ENCODE measurements at places on chromosomes 2 and 18.

DNA sequence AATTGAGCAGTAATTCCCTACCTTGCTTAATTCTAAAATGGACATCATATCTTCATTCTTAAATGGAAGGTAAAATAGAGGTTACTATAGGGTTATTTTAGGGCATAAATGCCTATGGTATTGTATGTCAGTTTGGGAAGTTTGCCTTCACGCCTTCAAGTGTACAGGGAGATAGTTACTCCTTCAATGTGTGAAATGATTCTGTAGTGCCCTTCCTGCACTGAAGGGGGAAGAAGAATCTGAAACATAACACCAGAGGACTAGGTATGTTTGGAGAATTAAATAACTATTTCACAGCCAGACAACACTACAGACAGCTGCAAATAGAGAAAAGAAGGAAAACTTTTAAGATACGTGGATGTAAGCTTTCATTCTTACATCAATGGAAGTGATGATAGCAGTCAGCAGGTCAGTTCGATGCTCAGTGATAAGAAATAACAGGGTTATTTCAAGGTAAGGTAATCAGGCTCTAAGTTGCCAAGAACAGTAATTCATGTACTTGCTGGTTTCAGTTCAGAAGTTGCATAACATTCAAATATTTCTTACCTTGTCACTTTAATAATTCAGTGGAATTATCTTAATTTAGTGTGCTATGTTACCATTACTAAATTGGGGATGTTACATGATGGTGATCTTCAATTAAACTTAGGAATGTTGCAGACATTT lies 4.0 kb downstream of the PKP4 start:
- peak; percentile 9 for DNase-seq

- DNase-seq = peak; percentile 77
Observed at GRCh38 chr2:237702441-237703391, 75.3 kb downstream of the LRRFIP1 start.

GRCh38 chr2:229810786-229811185 lies 96.4 kb upstream of the DNER start:
- no peak for DNase-seq

- no peak for DNase-seq
Observed at GRCh38 chr2:156399224-156399949, 36.8 kb upstream of the GPD2 start.

DNA sequence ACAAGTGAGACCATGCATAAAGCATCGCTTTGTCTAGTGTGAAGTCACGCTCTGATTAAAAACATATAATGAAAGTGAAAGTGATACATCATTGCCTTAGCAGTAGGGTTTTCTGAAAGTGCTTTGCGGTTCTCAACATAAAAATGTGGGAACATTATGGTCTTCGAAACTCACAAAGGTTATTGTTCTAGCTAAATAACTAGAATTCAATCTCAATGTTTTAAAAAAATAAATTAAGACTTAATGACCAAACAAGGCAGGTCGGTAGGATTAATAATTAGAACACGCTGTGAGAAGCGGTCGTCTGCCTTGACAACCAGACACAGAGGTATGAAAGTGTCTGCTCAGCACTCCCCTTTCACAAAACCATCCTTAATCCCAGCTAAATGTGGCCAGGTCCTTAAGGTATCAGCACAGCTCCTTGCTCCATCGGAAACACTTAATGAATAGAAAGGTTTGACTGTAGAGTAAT lies 42.2 kb downstream of the KLHL14 start:
- DNase-seq = peak; percentile 33

DNA sequence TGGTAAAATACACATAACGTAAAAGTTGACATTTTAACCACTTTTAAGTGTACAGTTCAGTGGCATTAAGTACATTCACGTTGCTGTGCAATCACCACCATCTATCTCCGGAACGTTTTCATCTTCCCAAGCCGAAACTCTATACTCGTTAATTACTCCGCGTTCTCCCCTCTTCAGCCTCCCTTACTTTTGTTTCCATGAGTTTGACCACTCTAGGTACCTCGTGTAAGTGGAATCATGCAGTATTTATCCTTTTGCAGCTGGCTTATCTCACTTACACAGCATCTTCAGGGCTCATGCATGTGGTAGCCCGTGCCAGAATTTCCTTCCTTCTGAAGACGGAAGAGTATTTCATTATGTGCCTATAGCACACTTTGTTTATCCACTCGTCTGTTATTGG lies 225.2 kb downstream of the SLC4A3 start:
- DNase-seq = no peak

GRCh38 chr2:54591551-54591950 lies 131.9 kb upstream of the EML6 start:
- DNase-seq = no peak

- DNase-seq = no peak
Observed at GRCh38 chr2:66467718-66468117, 32.8 kb downstream of the MEIS1 start.

- peak; percentile 61 for DNase-seq
Observed at GRCh38 chr2:190682168-190682567, 33.3 kb downstream of the NAB1 start.

DNA sequence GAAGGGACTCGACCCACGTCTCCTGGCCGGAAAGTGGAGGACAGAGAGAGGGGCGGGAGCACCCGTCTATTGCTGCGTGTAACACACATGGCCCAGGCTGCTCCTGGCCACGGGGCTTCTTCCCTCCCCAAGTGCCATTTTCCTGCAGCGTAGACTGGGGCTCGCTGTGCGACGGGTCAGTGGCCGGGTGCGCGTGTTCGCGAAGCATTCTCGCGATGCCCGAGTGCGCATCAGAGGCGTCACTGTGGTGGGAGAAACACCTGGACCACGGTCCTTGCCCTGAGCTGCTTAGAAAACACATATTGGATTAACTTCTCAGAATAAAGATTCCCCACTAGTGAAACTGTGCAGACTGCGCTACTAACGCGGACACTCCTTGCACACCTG lies 200.8 kb downstream of the EIPR1 start:
- no peak for DNase-seq

DNA sequence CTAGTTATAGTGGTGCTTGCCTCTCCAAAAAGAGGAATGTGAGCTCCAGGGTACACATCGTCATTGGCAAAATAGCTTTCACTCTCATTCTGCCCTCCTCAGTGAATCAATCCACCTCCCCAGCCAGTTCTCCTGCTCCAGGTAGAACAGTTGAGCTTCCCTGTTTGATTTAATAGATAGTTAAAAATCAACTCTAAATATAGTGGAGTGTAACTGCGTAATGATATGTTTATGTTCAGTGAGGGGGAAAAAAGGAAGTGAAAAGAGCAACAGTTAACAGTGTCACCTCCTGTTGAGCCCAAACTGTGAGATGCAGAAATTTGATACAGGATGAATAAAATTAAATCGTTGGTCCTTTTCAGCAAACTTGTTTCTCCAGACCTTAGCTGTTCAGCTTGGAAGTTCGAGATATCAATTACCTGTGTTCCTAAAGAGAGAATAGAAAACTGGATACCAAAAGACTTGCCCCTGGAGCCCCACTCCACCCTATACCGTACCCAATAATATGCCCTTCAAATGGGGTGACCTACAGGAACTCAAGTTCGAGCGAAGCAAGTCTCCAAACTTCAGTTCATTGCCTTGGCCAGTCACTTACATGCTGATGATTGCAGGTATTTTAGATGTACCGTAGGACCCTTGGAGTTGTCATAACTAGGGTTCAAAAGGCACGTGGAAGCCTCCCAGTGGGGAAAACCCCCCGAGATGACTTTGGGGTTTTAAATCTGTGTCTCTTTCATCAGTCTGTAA lies 708.4 kb downstream of the RNF144A start:
- no peak for DNase-seq

- no peak for DNase-seq
Observed at GRCh38 chr2:165060411-165060810, 105.1 kb upstream of the SLC38A11 start.

DNA sequence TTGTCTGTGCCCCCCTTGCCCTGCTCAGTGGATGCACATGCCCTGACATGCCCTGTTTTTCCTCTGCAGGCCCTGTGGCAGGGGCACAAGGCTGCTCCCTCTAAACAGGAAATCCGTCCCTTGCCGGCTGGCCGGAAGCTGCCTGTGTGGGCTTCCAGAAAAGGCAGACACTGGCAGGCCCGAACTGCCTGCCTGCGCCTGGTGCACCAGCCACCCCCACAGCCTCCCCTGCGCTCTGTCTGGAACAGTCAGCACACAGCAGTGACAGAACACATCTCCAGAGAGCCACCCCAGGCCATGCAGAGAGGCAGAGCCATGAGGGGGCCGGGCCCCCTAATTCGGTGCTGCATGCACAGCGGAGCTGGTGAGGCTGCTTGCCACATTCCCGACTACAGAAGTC lies 33.5 kb downstream of the LOXHD1 start:
- no peak for DNase-seq

DNA sequence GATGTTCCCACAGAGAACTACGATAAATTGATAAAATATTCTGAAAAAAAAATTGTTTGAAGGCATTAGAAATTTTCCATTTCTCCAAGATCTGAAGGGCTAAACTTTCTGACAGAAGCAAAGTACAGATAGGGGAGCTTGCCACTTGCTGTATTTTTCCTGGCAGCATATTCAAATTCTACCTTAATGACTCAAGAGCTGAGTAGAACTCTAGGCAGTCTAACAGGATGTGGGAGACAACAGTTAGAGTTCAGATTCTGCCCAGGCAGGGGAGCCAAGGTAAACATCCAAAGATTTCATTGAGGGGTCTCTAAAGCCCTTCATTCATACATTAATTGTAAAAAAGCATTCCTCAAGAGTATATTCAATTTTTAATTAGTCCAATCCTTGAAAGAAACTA lies 46.0 kb upstream of the RIT2 start:
- DNase-seq = peak; percentile 64

DNA sequence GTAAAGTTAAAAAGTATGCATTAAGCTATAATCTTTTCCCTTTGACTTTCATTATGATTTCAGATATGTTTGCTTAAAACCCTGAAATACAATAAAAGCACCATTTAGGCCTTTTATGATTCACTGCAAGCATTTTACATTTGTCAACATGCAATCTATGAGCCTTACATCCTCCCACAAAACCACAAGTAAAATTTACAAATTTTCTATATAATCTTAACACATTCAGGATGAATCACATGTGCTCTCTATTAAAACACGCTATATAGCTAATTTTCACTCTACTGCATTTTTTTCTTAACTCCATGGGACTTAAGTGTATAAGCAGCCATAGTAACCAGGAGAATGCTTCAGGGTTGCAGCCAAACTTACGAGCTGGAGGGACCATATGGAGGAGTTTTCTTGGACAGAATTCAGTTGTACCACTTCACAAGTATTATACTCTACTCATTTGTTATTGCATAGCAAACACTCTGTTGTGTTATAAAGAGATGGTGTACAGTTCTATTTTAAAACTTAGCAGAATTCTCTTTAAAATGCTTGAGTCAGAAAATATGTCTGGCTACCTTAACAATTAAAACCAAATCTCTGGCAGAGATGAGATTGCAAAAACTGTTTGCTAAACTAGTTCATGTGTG lies 293.2 kb downstream of the ALK start:
- peak; percentile 67 for DNase-seq

GRCh38 chr2:54528311-54528955 lies 72.3 kb downstream of the SPTBN1 start:
- peak; percentile 67 for DNase-seq

DNA sequence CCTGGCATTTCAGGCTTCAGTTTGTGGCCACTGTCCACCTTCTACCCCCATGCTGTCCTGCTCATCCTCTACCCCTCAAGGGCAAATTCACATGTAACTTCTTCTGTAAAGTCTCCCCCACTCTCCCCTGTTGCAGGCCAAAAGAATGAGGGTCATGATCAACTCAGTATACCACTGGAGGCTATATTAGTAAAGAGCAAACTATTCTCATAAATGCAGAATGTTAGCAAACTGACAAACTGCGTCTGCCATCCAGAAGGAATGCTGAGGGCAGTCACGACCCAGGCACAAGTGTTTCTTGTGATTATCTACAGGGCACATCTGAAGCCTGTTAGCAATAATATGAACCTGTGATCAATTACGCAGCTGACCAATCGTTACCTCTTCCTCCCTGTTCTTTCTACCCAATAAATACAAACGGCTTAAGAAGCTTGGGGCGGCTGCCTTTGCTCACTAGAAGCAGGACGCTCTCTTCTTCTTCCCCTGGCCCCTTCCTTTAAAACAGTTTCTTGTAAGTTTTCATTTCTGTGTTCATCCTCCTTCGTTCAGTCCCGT lies 58.3 kb downstream of the SEPTIN10 start:
- no peak for DNase-seq

DNA sequence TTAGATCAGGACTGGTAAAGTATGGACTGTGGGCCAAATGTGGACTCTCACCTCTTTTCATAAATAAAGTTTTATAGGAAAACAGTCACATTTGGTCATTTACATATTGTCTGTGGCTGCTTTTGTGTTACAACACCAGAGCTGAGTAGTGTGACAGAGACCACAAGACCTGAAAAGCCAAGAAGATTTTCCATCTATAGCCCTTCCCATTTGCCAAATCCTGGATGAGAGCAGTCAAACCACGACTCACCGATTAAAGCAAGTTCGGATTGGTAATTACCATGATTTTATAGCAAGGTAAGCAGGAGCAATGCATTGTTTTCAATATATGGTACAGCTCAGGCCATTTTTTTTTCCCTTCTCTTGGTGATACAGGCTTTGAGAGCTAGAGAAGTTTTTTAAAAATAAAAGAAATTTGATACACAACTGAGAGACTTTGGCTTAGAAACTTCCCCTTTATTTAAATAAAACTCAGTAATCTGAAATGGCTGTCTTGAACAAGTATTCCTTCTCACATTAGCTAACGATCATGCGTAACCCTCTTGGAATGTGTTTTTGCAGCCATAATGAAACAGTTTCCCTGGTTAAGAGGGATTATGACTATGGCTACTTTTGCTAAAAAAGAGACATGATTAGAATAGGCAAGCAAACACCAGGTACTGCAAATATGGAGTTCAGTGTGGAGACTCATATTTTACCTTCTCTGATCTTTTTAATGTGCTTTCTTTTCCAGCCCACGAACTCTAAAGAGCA lies 9.5 kb upstream of the MALL start:
- peak; percentile 78 for DNase-seq

GRCh38 chr2:144163592-144163991 lies 356.3 kb downstream of the ZEB2 start:
- DNase-seq = no peak

DNA sequence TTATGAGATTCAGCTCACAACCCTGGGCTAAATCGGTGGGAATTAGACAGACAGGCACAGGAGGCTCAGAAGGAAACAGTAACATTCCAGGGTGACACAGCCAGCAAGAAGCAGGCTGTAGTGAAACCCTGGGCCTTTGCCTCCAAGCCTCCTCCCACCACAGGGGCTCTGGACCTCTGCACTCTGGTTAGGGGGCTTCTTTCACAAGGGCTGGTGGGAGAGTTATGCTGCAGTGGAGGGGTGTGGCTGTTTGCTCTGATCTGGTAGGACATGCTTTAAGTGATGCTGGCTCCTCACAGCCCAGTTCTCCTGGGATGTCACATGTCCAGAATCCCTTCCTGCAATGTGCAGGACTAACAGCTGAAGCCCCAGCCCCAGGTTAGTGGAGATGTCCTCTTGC lies 109.9 kb downstream of the TGFA start:
- DNase-seq = no peak

DNA sequence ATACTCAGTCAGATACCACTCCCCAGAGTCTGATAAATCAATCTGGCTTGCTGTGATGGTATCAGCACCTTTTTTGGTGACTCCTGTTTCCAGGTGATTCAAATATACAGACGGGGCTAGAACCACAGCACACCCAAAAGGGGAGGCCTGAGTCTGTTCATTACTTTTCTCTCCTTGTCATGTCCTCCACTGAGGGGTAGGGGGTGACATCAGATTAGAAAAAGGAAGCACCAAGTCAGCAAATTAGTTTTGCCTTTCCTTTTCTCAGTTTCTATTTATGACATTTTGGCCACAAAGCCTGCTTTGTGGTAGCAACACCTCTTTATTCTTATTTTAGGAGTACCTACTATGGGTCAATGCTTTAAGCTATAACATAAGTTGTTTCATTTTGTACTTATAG lies 127.4 kb downstream of the CCDC102B start:
- DNase-seq = peak; percentile 5

GRCh38 chr2:45102141-45102540 lies 92.9 kb upstream of the SIX2 start:
- no peak for DNase-seq
